NCI-H446 (cell line): ENCODE measurements at places on chromosomes 2 and 18.
A peak's percentile ranks its signal among the peaks of the same experiment; 100 is the strongest.

DNA sequence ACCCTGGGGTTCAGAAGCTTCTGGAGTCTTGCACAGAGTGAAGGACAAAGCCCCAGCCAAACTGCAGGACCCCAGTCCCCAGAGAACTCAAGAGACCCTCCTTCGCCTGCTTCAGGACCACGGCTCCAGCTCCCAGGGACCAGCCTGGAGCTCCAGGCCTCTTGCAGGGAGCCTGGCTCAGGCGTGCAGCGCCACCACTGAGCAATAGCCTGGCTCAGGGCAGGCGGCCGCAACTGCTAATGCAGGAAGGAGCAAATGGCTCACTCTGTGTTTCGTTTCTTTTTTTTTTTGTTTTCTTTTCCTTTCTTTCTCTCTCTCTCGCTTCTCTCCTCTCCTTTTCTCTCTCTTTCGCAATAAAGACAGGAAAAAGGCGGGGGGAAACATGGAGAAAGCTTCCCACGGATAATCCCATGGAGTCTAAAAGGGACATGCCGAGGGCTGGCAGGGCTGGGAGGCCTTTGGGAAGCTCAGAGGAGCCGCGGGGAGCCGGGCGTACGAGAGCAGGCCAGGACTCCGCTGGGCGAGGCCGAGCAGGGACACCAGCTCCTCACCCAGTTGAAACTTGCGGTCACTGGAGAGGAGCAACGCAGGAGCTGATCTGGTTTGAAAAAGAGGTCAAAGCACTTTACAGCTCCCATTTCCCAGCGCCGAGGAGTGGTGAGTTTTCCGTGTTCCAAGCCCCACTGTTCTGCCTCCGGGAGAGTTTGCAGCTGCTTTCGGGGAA lies 244.8 kb downstream of the TWIST2 start:
- no peak for DNase-seq

GRCh38 chr2:70537840-70538239 lies 15.8 kb downstream of the TGFA start:
- DNase-seq = no peak

GRCh38 chr2:184906709-184907108 lies 308.4 kb downstream of the ZNF804A start:
- DNase-seq = no peak

GRCh38 chr2:38751596-38752410 lies 642 bp upstream of the SRSF7 start:
- no peak for DNase-seq

- DNase-seq = no peak
These were observed 30.1 kb downstream of the EIF2AK3 start for GRCh38 chr2:88597168-88597567.

DNA sequence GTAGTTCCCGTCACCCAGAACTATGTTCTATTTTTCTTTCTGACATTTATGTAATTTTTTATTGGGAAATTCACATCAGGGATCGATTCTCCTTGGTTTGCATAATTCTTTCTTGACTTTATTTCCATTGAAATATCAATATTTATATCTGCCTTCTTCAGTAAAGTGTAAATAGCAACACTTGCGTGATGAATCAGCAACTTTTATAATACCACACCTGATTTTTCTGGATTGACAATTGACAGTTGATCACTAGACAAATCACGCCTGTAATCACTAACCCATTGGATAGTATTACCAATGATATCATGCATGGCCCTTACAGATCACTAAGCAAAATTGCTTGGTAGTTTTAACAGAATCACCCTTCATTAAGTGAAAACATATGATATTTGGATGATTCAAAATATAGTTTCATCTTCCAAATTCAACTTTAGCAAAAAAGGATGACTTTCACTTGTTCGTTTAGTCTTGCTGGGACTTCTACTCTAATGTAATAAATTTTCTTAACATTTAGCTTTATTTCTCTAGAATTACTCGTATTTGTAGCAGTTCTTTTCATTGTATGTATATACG lies 139.0 kb upstream of the RASGRP3 start:
- DNase-seq = no peak

GRCh38 chr2:229195346-229195947 lies 75.6 kb downstream of the PID1 start:
- DNase-seq = no peak

DNA sequence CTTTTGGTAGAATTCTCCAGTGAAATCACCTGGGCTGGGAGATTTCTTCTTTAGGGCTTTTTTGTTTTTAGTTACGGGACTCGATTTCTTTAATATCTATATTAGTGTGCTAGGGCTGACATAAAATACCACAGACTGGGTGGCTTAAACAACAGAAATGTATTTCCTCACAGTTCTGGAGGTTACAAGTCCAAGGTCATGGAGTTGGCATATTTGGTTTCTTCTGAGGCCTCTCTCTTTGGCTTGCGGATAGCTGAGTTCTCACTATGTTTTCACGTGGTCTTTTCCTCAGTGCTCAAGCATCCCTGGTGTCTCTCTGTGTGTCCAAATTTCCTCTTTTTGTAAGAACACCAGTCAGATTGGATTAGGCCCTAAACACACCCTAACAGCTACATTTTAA lies 208.5 kb upstream of the DTNA start:
- DNase-seq = no peak

- peak; percentile 75 for DNase-seq
These were observed 42.4 kb upstream of the IGFBP2 start for GRCh38 chr2:216590780-216591179.

DNA sequence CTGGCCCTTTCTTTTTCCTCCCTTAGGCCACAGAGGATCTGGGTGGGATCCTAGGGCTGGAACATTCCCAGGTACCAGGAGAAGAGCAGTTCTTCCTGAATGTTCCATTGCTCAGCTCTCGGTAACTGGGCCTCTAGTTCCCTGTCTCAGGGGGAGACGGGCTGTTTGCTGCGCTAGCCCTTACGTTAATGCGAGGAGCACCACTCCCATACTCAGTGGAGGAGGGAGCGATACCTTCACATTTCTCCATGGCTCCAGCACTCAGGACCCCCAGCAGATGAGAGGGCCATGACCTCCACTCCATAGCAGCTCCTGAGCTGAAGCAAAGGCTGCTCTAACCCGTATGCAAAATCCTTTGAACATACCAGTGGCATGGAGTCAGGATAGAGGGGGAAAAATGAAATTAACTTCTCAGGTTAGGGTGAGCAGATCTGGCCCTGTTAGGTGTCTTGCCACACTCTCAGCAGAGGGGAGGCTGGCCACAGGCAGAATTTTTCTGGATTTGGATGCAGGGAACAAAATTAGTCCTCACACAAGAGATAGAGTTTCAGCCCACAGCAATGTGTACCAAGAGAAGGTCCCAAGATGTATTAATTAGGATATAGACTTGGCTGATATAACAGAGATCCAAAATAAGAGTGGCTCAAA lies 206.7 kb downstream of the ZFP36L2 start:
- no peak for DNase-seq
